ENCODE measurements at places on chromosomes 11 and 22. TPM values are rescaled to one million over a fixed set of nuclear protein-coding genes. Genes with fewer than 3 reads are reported as not detected.

GRCh38 chr22:43337385-43337784 is 5.8 kb downstream of the SCUBE1 start:
- no peak for DNase-seq

DNA sequence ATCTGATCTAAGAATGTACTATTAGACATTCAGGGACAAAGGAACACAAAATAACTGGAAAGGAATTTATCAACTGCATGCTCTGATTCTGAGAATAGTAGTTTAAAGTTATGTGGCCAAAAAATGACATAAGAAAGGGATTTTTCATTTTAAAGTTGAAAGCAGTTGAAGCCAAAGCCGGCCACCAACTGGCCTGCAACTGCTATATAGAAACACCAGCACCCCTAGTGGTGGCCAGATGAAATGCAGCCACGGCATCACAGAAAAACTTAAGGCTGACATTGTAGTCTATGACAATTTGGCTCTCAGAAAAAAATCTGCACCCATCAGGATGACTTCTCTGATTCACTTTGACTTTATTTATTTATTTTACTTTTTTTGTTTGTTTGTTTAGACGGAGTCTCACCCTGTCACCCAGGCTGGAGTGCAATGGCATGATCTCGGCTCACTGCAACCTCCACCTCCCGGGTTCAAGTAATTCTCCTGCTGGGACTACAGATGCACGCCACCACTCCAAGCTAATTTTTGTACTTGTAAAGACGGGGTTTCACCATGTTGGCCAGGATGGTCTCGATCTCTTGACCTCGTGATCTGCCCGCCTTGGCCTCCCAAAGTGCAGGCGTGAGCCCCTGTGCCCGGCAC is 59.2 kb downstream of the SLC35F2 start:
- peak; percentile 6 for DNase-seq

DNA sequence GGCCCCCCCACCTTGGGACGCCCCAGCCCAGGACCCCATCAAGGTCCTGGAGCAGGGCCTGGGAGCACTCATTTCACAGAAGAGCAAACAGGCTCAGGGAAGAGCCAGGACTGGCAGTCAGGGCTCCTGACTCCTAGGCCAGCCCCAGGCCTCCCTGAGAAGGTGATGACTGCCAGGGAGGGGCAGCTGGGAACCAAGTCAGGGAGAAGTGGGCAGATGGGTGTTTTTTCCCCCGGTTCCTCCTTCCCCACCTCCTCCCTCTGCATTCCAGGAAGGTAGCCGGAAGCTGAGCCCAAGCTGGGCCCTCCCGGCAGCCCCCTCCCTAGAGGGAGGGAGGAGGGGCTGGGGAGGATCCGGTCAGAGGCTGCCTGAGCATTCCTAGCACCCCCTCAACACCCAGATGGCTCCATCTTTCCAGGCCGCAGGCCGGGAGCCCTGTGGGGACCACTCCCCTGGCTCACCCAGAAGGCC is 19.6 kb downstream of the MYRF start:
- no peak for DNase-seq

DNA sequence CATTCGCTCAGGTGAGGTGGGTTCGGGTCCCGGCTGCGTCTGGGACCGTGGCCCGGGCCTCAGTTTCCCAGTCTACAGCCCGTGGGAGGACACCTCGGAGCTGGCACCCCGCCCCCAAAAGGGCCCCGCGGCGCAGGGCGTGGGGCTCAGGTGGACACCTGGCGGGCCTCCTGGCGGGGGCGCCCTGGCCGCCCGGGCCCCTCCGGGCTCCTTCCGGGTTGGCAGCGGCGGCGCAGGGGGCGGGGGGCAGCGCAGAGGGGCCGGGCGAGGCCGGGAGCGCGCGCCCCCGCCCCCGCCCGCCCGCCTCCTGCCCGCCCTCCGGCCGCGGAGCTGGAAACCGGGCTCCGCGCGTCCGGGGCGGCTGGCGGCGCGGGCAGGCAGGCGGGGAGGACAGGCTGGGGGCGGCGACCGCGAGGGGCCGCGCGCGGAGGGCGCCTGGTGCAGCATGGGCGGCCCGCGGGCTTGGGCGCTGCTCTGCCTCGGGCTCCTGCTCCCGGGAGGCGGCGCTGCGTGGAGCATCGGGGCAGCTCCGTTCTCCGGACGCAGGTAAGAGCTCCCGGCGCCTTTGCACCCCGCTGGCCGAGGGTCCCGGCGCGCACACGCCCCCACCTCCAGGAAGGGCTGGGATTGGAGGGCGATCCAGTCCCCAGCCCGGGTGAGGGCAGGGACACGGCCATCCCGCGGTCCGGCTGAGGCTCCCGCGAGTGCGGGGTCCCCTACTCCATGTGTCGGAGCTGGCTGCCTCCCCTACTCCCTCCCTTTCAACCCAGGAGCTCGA is at the start of gene EMID1:
Gene EMID1 (plus strand): TSS at position 303 of the 778 bp plus-strand sequence. CDS start 143 bp downstream, at position 446.
- no peak for DNase-seq

DNA sequence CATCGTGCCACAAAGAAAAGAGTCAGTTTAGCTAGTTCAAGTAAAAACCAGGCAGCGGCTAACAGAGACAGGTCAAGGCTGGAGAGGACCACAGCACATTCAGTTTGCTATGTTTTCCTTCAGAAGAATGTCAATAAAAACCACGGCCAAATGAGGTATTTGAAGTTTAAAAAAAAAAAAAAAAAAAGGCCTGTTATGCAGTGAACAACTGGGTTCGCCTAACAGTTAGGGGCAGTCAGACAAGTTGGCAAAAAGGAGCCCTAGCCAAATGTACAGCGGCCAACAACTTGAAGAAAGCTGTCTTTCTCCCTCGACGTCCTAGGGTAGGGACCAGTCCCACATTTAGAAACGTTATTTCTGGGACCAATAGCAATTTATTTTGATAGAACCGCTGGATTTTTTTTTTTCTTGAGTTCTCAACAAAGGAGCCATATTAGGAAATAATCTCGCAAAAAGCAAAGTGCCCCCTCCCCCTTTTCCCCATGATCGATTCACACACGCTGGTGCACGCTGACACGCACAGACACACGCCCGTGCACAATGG is 237.8 kb downstream of the TTC28 start:
- DNase-seq: no peak

DNA sequence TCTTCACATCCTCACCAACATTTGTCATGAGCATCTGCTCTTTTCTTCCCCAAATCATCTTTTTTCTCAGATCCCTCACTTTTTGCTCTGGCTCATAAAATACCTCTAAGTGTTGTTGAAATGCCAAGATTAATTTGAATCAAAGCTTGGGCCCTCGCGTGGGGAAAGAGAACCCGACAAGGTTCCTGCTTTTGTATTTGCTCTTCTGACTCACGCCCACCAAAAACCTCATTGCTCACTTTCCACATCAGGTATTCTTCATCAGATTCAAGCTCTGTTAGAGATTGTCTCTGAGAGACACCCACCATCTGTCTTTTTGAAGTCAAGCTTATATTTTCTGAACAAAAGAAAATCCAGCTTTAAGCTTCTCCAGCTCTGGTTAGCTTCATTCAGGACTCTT is 52.9 kb upstream of the FBXO3 start:
- no peak for DNase-seq

Gene SPTBN2
- 1.5 TPM for total RNA-seq

DNA sequence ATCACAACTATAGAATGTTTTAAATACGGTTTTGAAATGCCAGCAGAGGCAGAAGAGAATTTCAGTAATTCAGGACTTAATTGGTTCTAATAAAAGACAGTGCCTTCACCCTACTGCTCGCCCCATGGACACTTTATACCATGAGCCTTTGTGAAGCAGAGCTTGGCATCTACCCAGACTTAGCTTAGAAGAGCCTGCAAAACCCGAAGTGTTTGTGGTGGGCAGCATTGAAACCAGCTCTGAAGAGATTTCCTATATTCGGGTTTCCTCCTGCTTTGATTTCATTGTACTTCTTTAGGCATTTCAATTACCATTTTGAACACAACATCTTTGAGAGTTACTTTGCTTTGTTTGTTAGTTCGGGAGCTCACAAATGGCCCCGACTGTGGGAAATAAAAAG is 185.1 kb upstream of the MTNR1B start:
- DNase-seq: no peak

DNA sequence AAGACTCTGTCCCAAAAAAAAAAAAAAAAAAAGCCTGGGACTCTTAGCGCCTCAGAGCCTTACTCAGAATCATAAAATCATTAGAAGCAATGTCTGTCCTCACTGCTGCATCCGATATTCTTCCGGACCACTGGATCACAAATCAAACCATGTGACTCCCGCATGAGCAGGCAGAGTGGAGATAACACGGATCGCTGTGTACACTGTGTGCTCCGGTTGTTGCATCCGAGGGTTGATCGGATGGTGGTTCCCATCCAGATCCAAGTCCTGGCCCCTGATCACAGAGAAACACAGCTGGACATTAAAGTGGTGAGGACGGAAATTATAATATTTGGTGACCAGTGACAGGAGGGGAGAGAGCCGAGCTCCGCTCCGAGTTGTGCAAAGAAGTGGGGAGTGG is 9.7 kb upstream of the TXNRD2 start:
- DNase-seq: no peak

DNA sequence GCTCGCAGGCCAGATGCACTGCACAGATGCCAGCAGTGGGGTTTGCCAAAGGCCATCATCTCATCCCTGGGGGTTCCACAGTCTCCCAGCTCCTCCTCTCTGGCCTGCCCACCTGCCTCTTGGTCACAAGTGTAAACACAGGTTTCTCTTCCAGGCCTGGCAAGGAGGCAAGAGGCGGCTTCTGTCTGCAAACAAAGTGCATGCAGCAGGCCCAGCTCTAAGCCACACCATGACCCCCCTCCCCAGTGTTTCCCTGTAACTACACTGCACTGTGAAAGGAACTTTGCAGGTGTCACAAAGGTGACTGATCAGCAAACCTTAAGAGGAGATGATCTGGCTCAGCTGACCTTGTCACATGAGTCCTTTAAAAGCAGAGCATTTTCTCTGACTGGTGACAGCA is 26.2 kb upstream of the SHISAL1 start:
- no peak for DNase-seq

DNA sequence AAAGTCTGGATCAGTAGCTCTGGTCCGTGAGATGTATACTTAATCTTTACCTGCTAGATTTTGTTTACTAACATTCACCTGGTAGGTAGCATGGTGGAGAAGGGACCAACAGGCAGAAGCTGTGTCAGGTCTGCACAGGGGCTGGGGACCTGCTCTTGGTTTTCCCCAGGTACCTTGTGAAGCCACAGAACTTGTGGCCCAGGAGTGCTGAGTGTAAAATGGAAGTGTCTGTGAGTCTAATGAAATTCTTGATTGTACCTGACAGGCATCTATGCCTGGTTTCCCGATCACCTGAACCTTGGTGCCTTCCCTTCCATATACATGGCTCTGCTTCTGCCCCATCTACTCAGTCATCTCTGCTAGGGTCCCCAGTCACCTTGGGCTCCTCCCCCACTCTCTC is 94.3 kb downstream of the CWC15 start:
- no peak for DNase-seq

DNA sequence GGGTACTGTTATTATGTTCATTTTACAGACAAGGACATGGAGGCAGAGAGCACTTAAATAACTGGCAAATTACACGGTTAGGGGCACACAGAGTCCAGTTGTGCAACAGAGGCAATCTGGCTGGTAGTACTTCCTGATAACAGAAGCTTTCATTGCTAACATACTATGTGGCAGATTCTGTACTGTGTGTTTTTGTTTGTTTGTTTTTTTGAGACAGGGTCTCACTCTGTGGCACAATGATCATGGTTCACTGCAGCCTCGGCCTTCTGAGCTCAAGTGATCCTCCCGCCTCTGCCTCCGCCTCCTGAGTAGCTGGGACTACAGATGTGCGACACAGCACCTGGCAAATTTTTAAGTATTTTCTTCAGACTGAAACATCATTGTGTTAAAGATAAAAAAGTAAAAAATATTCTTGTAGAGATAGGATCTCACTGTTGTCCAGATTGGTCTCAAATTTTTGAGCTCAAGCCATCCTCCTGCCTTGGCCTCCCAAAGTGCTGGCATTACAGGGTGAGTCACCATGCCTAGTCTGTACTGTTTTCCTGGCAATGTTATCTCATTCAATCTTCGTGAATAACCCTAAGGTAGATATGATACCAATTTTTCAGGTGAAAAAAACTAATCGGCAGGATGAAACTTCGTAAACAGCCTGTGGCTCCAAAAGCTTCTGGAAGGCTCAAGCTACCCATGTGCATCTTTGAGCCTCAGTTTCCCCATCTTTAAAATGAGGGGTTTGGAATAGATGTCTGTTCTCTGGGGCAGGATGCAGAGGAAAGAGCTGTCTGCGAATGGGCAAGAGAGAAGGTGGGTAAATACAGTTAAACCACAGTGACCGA is 921 bp upstream of the NUCB2 start:
- DNase-seq: no peak

DNA sequence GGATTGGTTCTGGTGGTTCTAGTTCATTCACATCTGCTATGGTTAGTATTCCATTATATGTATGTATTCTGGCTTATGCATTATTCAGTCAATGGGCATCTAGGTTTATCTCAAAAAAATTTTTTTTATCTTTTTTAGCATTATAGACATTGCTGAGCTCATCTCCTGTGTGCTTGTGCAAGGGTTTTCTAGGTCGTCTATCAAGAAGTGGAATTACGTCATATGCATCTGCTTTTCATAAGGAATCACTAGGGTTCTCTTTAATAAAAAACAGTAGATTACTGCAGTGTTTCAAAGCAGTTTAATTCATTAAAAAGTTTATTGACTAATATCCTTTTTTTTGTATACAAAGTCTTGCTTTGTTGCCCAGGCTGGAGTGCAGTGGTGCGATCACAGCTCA is 21.3 kb downstream of the TBC1D22A start:
- DNase-seq: no peak

DNA sequence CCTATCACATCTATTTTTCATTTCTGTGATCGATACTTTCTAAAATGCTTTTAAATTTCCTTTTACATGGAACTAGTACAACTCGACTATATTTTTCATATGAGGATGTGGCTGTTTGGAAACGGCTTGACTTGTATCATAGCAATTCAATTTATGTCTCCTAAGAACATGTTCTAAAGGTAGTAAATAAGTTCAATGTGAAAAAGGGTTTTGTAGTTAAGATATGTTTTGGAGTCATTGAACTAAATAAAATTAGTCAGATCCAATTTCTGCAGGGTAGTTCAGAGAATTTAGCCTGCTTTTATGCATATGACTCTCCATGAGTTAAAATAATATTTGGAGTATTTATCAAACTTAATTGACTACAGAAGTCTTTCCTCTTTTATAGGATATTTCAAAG is 1121.4 kb downstream of the LRRC4C start:
- no peak for DNase-seq

Gene MMP27
- not detected for total RNA-seq

Gene KREMEN1
- total RNA-seq: 35.8 TPM

DNA sequence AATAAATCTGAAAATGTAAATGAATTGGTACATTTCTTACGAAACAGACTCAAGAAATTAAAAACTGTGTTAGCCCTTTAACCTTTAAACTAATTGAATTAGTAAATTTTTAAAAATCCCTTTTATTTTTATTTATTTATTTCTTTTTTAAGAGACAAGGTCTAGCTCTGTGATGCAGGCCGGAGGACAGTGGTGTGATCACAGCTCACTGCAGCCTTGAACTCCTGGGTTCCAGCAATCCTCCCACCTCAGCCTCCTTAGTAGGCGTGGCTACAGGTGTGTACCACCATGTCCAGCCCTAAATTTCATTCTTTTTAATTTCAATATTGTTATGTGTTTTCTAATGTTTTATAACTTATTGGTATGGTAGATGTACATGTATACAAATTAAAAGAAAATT is 72.6 kb downstream of the MYEOV start:
- DNase-seq: no peak

Gene MRPL23
- total RNA-seq: 243 TPM

Gene KRTAP5-7
- total RNA-seq: not detected

Gene HIC2
- total RNA-seq: 2.3 TPM

Gene PRSS23
- total RNA-seq: 12.2 TPM

Gene ANO5
- 28.8 TPM for total RNA-seq

All from gastrocnemius medialis (tissue), 4 donors.